ENCODE measurements at places on chromosomes 1 and 21. TPM values are rescaled to one million over a fixed set of nuclear protein-coding genes. Genes with fewer than 3 reads are reported as not detected.

GRCh38 chr1:168360151-168361021 is 79.7 kb downstream of the TBX19 start:
- peak; percentile 36 for DNase-seq

GRCh38 chr1:68327414-68327813 is 95.1 kb upstream of the WLS start:
- DNase-seq: no peak

DNA sequence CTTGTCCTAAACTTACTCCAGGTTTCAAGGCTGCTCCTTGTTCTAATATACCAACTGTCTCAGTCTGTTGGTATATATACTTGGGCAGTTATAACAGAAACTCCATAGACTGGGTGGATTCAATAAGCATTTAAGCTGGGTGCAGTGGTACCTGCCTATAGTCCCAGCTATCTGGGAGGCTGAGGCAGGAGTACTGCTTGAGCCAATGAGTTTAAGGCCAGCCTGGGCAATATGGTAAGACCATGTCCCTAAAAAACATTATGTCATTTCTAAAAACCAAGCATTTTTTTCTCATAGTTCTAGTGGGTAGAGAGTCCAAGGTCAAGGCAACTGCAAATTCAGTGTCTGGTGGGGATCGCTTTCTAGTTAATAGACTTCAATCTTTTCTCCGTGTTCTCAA is 17.4 kb upstream of the CR1L start:
- DNase-seq: no peak

Gene SPRR2A
- total RNA-seq: not detected

DNA sequence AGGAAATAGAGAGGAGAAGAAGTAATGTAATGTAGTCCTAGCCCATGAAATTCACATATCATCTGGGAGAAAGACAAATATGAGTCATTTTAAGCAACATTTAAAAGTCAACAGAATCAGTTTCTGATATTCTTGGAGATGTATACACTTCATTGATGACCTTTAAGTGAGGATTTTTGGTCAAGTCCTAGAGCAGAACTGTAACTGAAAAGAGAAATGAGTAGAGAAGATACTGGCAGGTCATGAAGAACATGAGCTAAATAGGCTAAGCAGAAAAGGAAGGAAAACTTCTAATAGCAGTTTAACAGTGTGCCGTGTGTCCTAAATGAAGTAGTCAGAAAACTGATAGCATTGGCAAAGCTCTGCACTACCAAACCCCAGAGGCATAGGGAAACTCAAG is 4.6 kb downstream of the ZFP69B start:
- DNase-seq: no peak

Gene VANGL2
- total RNA-seq: not detected

DNA sequence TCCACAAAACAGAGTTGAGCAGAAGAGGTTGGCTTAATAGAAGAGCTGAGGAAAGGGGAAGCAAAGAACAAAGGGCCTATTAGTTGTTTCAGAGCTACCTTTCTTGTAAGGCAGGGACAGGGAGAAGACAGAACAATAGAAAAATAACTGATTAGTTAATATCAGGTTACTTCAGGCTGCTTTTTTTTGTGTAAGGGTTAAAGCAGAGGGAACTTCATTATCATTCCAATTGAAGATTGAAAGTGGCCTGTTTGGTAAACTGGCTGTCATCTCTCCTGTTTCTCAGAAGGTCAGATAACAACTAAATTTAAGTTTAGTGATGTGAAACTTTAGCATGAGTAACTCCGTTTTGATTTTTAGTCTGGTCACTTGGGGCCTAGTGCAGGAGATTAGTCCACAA is 22.3 kb downstream of the CDC42 start:
- DNase-seq: no peak

Gene PGBD5
- not detected for total RNA-seq

- no peak for DNase-seq
These were observed 56.3 kb downstream of the SMYD3 start for GRCh38 chr1:246450611-246451251.

DNA sequence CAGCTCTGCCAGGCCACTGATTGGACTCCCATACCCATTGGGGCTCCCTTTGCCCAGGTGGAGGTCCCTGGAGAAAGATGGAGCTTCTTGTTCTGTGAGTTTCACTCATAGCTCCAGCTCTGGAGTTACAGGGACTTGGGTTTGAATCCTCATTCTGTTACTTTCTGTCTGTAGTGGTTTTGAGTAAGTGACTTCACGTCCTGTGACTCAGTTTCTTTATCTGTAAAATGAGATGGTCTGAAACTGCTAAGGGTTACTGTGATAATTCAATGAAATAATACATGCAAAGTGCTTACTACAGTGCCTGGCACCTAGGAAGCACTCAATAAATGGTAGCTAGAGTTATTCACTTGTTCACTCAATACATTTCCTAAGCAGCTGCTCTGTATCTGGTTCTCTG is 88.5 kb upstream of the SLC2A1 start:
- DNase-seq: no peak

Gene KANK4
- total RNA-seq: not detected

DNA sequence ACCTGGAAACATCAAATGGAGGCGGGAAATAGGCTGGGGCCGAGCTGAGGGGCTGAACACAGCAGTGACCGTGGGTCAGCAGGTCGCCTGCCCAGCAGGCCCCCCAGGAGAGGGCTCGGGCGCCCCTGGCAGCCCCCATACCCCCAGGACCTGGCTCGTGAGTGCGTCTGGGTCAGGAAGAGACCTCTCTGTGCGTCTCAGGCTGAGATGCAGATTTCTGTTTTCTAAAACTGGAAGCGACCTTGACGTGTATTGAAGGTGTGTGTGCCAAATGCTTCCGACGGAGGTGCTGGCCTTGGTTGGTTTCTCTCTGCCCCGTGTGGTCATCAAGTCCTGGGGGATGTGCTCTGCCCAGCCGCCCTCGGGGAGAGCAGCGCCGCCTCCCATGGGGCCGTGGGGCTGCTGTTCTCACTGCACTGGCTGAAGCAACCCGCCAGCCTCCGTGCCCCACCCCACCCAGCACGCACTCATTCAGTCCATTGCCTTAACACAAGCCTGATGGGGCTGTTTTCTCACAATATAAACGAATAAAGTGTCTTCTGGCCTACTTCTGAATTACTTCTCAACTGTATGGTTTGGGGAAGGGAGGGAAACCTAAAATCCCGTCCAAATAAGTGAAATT is 7.4 kb downstream of the PEX10 start:
- no peak for DNase-seq

DNA sequence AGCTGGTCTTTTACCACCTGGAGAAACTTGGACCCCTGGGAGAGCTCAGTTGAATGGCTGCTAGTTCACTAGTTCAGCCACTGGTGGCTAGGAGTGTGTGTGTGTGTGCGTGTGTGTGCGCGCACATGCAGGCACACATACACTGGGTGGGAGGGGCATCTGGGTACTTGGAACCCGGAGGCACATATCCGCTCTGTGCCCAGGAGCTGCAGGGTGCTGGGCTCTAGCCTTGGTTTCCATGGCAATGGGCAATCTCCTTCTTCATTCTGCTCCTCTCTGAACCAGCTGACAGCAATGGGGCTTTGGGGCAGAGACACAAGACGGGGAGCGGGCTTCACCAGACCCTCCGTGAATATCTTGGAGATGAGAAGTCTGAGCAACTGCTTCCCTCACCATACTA is 87.1 kb upstream of the DISP3 start:
- no peak for DNase-seq

DNA sequence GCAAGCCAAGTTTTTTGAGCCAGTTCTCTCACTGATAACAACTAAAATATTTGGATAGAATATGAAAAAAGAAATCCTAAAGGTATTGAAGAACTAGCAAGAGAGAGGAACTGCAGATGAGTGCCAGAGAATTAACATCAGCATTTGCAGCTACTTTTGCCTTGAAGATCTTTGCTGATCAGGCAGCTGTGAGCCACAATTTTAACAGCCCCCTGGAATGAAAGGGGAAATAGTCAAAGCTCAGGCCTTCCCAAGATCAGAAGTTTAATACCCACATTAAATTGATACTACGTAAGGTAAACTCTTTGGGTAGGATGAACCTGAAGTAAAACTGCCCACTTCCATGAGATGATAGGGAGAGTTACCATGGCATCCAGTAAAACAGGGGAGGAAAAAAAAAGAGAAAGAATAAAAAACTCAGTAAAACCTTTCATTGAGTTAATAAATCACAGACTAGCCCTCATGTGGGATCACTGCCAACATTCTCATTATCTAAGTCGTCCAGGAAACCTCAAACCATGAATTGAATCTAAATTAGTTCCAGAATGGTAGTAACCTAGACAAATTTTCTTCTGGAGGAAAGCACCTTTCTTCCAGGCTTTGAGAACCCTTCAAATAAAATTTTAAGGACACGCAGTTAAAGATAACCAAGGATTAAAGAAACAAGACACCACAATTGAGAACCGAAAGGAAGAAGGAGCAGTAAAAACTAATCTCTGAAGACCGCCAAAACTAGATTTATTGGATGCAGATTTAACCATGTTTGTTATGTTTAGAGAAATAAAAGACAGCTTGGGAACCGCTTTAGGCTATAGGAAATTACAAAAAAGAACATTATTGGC is 28.3 kb downstream of the SCP2 start:
- no peak for DNase-seq
